Activated CD4-positive, alpha-beta T cell treated with anti-CD3 and anti-CD28 coated beads for 4 hours (primary cell): ENCODE measurements at places on chromosomes 2 and 18.

GRCh38 chr2:221137385-221137784, 434.7 kb downstream of the EPHA4 start:
- DNase-seq, result no peak

DNA sequence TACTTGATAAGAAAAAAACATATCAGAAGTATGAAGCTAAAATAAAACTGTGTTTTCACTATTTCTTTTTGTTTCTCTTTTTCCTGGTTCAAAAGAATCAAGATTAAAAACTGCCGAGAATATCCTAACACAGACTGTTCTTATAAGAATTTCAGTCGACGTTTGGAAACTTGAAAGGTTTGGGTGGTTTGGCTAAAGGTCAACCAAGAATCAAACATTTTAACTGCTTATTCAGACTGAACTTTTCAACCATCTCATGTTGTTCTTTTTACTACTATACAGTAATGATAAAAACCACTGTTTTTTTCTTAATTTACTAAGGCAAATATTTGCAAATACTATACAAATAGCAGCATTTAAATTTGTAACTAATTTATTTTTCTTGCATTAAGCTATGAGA, 308.5 kb upstream of the TFPI start:
- DNase-seq, result no peak

GRCh38 chr2:47057687-47058002, 97.5 kb downstream of the STPG4 start:
- no peak for DNase-seq

DNA sequence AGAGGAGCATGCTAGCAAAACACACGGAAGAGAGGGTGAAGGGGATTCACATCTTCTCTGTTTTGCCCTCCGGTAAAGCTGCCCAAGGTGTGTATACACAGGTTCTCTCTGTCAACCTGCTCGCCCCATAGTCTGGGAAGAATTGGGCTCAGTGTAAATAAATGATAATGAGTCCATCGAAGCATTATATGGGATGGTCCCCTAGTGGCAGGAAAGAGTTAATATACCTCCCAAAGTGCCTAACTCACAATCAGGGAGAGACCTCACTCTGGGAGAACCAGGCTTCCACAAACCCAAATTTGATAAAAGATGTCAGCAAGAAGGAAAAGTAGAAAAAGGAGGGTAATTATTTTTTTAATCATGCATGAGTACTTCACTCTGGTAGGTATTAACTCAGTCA, 262.2 kb upstream of the ZNF521 start:
- DNase-seq, result no peak

DNA sequence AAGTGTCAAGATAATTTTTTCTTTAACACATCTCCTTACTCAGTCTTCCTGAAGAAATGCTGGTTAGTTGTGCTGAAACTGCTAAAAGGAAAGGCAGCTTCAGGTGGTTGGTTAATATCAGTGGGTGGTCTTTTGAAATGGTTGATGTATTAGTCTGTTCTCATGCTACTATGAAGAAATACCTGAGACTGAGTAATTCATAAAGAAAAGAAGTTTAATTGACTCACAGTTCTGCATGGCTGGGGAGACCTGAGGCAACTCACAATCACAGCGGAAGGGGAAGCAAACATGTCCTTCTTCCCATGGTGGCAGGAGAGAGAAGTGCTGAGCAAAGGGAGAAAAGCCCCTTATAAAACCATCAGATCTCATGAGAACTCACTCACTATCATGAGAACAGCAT, 125.9 kb upstream of the CYRIA start:
- DNase-seq, result no peak

DNA sequence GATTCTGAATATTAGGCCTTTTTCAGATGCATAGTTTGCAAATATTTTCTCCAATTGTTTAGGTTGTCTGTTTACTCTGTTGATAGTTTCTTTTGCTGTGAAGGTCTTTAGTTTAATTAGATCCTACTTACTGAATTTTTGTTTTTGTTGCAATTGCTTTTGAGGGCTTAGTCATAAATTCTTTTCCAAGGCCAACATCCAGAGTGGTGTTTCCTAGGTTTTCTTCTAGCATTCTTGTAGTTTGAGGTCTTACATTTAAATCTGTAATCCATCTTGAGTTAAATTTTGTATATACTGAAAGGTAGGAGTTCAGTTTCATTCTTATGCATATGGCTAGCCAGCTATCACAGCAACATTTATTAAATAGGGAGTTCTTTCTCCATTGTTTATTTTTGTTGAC, 404.8 kb downstream of the LNPK start:
- no peak for DNase-seq

DNA sequence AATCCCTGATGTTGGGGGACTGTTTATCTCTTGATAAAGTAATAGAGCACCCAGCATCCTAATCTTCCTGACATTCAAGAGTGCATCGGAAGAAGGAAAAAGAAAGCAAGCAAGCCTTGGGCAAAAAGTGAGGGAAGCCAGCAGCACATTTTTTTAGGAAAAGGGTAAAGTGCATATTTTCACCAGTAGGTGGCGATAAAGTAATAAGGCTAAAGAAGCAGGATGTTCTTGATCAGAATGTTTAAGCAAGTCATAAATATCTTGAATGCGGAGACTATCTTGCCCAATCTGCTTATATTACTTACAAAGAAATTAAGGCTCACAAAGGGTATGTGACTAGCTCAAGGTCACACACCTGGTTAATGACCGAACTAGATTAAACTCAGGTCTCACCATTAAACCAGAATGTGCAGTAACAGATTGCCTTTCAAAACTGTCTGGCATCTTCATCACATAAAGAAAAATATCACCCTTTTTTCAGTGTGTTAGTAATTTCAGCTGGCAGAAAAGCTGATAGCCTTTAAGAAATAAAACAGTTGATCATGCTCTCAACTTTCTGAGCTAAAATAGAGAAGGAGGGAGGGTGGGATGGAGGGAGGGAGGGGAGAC, 83.8 kb downstream of the VIT start:
- DNase-seq, result no peak
